CD4-positive, alpha-beta T cell treated with Interleukin-6 at 100 ng/mL for 8 hours (primary cell): ENCODE measurements at places on chromosomes 13 and 19.
A peak's percentile ranks its signal among the peaks of the same experiment; 100 is the strongest.

DNA sequence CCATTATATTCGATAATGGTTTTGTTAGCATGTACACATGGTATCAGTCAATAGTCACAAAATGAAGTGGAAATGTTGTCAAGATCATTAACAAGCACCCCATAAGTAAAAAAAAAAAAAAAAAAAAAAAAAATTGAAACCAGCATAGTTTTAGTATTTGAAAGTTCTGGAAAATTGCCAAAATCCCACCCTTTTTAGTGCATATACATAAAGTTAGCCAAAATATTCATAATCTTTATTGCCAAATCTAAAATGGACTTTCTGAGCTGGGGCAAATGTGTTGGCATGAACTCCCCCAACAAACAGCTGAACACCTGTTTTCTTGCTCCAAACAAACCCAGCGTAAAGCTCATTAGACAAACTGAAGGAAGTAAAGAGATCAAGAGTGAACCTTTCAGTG is 73.9 kb downstream of the MZT1 start:
- DNase-seq = no peak

GRCh38 chr19:17255150-17255621 is 9.4 kb downstream of the USHBP1 start:
- no peak for DNase-seq

DNA sequence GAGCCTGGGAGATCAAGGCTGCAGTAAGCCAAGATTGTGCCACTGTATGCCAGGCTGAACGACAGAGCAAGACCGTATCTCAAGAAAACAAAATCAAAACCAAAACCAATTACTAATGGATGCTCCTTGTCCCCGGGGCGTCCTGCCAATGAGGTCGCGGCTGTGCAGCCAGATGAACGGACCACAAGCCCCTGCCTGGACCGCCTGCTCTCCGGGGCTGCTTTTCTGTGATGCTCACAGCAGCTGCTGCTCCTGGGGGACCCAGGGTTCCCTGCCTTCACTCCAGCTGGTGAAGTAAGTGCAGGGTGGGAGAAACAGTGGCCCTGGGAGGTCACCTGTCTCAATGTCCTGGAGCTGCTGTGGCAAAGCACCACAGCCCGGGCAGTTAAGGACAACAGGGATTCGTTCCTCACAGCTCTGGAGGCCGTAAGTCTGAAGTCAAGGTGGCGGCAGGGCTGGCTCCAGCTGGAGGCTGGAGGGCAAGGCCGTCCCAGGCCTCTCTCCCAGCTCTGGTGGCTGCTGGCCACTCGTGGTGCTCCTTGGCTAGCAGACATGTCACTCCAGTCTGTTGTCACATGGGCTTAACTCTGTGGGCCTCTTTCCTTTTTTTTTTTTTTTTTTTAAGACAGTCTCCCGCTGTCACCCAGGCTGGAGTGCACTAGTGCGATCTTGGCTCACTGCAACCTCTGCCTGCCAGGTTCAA is 10.1 kb downstream of the COPE start:
- DNase-seq = no peak

DNA sequence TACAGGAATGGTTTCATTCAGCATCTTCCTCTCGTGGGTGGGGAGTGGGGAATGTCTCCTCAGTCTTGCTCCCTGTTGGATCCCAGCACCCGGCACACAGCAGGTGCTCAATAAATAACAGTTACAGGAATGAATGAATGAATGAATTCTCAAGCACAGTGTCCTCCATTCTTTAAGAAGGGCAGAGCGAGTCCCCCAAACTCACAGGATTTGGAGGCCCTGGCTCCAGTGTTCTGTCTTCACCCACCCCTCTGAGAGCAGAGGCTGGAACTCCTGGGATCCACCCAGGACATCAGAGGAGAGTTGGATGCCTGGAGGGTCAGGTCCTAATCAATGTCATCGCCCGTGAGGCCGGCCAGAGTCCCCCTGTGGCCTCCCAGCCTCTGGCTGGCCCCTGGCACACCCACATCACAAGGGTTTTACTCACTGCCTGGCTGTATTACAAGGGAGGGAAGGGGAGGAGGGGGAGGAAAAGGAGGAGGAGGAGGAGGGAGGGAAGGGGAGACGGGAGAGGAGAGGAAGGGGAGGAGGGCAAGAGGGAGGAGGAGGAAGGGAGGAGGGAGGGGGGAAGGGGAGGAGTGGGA is 8.7 kb upstream of the CREB3L3 start:
- no peak for DNase-seq

DNA sequence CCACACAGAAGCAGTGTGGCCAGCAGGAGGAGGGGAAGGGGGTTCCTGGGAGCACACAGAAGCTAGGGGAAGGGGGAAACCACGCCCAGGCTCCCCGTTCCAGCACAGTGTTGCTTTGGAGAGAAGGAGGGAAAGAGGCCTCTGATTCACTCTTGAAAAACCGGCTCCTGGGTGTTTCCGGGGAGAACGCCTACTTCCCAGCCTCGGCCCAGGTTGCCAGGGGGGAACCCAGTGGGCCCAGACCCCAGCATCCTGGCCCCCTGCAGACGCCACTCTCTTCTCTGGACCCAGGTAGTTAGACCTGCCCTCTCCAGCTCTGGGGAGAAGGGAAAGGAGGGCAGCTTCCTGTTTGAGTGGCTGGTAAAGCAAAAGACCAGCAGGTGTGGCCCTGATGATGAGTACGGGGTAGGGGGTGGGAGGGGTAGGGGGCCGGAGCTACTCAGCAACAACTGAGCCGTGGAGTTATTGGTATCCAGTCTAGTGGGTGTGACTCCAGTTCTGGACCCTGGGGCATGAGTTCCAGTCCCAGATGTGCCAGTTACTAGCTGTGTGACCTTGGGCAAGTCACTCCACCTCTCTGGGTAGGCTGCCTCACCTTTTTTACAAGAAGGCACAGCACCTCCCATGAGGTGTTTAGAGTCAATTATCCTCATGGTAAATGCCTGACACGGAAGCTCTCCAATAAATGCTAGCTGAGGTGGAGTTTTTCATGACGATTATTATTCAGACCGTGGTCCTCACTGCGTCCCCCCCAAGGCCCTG is 836 bp downstream of the GIPC1 start:
- DNase-seq = no peak

DNA sequence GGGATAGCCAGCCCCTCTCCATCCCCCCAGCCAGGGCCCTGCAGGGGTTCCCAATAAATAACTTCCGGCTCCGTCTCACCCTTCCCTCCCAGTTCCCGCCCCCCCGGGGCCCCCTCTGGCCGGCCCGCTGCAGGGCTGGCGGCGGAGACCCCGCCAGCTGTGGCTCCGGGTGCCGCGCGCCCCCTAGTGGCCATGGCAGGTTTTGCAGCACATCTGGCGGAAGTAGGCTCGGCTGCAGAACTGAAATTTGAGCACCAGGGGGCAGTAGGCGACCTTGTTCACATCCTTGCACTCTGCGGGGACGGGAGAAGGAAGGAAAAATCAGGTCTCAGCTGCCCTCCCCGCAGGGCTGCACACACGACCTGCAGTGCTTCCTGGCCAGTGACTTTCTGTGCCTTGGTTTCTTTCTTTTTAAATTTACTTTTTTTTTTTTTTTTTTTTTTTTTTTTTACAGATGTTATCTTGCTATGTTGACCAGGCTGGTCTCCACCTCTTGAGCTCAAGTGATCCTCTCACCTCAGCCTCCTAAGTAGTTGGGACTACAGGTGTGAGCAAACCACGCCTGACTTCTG is 3.6 kb upstream of the MYO1F start:
- peak; percentile 84 for DNase-seq

DNA sequence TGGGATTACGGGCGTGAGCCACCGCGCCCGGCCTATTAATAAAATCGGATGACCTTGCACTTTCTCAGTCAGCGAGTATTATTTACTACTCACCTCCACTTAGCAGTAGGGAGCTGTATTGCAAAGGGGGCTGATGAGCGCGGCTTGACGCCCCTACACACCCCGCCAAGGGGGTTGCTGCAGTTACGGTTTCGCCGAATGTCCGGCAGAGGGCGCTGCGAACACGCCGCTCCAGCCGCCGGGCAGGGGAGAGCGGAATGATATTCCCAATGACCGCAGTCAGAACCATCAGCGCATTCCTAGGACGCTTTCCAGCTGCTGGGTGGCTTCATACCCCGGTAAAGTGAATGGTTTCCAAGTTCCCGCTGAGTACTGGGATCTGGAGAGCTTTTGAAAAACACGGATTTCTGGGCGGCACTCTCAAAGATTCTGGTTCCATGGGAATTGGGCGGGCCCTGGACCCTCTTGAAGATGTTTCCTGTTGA is 30.0 kb upstream of the TPT1 start:
- DNase-seq = peak; percentile 49

DNA sequence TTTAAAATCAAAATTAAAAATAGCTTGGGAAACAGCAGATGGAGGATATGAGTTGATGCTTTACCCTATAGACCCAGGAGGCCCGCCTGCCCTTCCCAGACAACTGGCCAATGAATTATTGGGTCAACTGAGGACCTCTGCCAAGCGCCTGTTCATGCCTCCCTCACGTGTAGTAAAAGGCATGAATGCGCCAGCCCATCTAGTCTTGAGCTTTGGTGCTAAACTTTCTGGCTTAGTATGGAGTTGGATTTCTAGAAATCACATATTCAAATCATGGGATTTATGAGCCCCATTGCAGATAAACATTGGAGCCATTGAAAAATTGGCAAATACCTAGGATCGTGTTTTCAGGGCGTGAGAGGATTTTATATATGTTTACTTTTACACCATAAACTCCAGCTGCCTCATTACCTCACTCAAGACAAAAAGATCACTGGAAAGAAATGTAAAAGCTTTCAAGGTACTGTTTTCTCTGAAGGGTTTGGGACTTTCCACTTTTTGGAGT is 47.1 kb downstream of the COL4A2 start:
- DNase-seq = no peak

GRCh38 chr13:102751886-102752285 is 21.7 kb downstream of the TEX30 start:
- DNase-seq = no peak

DNA sequence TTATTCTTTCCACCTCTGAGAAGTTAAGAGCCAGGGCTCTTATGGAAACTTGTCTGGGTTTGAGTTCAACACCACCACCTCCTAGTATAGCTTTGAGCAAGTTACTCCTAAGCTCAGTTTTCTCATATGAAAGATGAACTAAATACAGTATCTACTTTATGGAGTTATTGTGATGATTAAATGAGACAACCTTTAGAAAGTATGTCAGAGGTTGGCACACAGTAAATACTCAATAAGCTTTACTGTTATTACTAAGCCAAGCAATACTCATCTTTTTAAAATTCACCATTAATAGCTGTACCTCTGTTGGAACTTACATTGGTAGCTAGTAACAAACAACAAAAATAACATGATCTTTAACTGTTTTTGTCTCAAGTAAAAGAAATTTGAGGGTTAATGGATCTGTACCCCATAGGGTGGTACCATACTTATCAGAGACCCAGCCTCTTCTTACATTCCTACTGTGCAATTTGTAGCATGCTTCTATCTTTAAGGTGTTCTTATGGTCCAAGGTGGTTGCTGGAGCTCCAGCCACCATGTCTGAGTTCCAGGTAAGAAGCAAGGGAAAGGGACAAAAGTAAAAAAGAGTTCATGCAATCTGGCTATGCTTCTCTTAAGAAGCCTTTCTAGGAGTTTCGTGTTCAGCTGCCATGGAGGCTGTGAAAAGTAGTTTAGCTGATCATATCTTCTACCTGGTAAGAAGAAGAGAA is 24.1 kb upstream of the NDFIP2 start:
- no peak for DNase-seq

DNA sequence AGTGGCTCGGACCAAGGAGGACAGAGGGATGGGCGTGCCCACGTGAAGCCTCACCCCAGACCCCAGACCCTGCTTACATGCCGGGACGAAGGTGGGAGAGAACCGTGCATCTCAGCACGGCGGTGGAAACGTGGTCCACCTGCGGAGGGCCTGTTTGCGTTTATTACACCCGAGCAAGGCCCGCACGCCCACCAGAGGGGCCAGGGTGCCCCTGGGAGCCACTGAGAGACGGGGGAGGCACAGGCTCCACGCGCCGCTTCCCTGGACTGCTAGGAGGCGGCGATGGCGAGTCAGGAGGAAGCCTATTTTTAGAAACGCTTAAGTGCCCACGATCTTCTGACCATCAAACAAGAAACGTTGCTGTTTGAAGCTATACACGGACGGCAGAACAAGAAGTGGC is 80.7 kb downstream of the ATP11A start:
- DNase-seq = no peak

- DNase-seq = no peak
Observed at GRCh38 chr19:17686023-17686521, 2.1 kb downstream of the UNC13A start.

GRCh38 chr19:48329167-48329891 is 4.0 kb downstream of the EMP3 start:
- DNase-seq = peak; percentile 41

DNA sequence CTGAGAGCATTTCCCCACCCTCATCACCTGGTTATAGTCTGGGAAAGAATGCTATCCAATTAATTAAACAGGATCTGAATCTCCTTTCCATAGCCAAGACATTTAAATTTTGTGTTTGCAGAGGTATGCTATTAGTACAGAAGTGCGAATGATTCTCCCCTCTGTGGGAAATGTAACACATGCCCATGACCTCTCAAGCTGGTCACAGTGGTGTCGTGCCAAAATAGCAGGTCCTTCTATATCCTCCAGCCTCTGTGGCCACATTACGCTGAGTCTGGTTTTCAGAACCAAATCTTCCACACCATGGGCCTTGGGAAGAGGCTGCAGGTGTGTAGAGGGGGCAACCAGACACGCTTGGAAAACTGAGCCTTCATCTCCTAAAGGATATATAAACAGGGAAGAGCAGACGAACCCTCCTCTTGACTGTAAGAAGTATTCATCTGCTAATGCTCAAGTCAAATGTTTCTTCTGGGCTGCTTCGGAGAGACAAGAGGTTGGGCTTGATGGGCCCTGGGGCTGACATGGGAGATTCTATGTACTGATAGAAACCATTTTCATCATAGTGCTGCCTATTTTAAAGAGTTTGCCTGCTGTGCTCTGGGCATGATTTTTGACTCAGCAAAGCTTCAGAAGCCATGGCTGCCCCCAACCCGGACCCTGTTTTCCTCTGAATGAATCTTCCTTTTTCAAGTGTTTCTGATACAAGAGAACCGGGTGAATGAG is 197.6 kb downstream of the DNAJC15 start:
- no peak for DNase-seq

DNA sequence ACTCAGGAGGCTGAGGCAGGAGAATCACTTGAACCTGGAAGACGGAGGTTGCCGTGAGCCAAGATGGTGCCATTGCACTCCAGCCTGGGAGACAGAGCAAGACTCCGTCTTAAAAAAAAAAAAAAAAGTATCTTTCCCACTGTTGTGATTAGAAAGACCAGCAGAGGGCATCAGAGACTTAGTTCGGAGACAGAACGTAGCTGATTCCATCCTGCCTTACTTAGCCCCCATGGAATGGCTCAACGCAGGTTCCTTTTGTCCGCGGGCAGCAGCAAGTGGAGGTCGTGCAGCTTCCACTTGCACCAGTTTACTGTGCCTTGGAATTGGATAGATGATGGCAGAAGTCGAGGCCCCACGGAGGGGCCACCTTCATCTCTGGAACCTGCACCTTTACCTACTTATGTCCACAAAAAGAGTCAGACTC is 8.1 kb downstream of the TIMM29 start:
- DNase-seq = peak; percentile 46
